ENCODE measurements at places on chromosomes 12 and 14.

GRCh38 chr12:52546126-52546525 is 6.8 kb downstream of the KRT71 start:
- DNase-seq, result no peak

DNA sequence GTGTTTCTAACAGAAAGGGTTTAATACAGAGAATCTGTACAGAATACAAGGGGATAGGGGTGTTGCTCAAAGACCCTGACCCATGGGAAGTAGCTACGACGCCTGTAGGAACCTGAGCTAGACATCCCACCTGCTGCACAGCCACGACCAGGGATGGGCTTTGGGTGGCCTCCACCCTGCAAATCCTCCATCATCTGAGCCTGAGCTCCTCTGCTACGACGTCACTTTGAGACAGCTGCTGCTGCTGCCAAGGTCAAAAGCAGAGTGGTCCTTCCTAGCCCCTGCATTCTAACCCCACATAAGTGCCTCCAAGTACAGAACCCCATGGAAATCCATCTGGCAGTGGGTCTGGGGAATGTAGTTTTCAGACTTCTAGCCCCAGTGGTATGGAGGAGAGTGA is 43.8 kb downstream of the JAG2 start:
- DNase-seq, result no peak

DNA sequence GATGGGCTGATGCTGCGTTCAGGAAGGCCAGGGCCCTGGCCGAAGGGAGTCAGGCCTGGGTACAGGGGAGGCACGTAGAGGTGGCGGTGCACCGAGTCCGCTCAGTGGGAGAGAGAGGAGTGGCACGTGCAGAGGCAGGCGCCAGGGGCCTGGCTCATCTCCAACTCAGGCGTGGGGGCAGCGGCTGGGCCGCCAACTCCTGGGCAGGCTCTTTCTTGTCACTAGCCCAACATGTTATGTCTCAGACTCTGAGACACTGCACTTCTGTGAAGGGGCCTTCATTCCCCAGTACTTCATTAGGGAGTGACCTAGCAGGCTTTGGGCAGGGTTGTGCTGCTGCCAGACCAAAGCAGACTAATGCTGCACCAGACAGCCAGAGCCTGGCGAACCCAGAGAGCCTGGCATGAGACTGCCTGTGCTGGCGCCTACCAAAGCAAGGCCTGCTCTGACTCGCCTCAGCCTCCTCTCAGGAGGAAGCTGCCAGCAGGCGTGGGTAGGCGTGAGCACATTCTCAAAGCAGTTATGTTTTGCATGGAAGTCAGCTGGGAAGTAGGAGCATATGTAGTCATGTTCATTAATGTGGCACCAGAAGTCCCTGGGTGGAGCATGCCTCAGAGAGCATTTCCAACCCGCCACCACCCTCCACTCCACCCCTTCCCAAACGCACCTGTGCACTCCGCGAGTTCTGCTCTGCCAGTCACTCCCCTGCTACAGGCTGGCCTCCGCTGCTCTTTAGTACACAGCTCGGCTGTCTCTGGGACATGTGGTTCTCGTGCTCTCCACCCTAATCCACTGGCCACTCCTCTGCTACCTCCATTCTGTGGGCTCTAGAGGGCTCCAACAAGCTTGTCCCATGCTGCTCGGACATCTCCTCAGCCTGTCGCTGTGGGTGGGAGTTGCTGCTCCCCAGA is 9.7 kb downstream of the CKB start:
- DNase-seq, result peak; percentile 18

DNA sequence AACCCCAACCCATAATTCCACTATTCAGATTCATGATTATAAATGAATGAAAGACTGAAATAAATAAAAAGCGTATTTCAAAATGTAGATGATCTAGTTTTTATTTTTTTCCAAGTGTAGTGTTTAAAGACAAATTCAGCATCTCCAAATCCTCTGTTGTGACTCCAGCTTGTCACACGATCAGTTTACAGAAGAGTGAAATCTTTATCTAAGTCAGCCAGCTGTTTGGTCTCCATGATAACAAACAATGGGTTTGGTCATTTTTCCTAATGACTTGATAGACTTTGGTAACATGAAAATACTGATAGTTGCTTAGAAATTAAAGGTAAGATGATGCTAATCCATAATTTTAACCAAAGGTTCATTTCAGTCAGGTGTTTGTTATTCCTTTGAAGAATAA is 114.5 kb upstream of the RASSF8 start:
- DNase-seq, result no peak

DNA sequence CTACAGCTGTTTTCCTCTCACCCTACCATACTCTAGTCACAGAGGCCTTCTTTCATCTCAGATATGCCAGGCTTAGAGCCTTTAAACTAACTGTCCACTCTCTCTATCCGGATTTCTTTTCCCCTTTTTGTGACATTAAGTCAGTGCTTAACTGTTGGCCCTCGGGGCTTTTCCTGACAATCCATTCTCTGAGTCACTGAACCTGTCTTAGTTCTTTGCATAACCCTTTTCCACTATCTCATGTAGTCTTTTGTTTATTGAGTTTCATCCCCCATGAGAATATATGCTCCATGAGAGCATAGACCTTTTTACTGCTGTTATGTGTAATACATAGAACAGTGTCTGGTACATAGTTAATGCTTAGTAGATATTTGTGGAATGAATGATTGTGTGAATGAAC is 68.7 kb downstream of the PLEKHA5 start:
- DNase-seq, result no peak

DNA sequence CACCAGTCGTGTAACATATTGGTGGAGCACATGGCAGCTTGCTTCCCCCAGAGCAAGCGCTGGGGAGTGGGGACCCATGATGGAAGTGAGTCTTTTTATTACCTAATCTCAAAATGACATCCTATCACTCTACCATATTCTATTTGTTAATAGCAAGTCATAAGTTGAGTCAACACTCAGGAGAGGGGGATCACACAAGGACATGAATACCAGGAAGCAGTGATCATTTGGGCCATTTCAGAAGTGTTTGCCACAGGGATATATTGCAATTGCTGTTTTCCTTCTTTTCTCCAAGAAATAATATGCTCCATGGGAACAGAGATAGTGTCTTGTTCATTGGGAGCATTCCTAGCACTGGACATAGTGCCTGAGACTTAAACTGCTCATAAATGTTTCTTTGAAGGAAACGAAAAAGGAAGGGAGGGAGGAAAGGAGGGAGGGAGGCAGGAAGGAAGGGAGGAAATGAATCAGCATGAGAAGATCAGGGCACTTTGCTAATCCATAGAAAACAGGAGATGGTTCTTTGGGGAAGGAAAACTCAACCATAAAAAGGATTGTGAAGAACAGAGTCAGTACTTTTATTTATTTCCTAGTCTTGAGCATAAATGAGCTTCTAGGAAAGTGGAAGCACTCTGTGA is 39.2 kb upstream of the EEA1 start:
- no peak for DNase-seq

DNA sequence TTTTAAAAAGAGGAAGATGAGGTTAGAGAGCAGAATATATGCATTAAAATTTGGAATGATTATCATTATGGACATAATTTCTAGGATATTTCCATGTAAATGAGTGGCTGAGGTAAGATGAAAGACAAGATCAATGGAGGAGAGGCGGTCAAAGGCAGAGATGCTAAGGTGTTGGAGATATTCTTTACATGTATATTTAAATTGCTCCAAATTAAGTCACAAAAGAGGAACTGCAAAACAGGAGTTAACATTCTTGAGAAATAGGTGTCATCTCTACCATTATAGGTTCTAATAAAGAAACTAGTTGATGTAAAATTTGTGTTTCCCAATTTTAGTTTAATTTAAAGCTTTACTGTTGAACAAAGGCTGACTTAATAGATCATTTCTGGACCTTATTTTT is 268.5 kb upstream of the PPFIA2 start:
- no peak for DNase-seq

- no peak for DNase-seq
Measured at GRCh38 chr12:96720363-96720705, 186.7 kb upstream of the NEDD1 start.
